ENCODE measurements at places on chromosomes 3 and 15. TPM values are rescaled to one million over a fixed set of nuclear protein-coding genes. Genes with fewer than 3 reads are reported as not detected.

GRCh38 chr3:136819731-136820679, 1.1 kb downstream of the SLC35G2 start:
- no peak for DNase-seq
- peaks cover 27% of the 10 kb centered on the region for H3K27me3 ChIP-seq
- H3K27ac ChIP-seq, result no peak overlapping the region
- peak overlapping the region; percentile 89 for H3K4me3 ChIP-seq
- no peaks in the 10 kb centered on the region for H3K36me3 ChIP-seq

DNA sequence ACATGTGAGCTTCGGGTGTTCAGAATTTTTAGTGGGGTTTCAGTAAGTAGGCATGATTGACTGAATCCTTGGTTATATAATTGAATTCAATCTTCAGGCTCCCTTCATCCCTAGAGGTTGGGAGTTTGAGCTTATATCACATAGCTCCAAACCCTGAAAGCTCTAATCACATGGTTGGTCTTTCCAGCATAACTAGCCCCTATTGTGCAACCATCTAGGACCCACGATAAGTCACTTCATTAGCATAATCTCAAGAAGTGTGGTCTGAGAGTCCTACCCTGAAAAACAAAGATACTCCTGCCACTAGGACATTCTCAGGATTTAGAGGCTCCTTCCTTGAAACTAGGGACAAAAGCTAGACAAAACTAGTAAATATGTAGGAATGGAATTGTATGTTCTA, 348.9 kb upstream of the CBLB start:
- no peak overlapping the region for H3K27ac ChIP-seq
- H3K27me3 ChIP-seq, result no peaks in the 10 kb centered on the region
- no peaks in the 10 kb centered on the region for H3K4me1 ChIP-seq
- no peaks in the 10 kb centered on the region for H3K36me3 ChIP-seq

DNA sequence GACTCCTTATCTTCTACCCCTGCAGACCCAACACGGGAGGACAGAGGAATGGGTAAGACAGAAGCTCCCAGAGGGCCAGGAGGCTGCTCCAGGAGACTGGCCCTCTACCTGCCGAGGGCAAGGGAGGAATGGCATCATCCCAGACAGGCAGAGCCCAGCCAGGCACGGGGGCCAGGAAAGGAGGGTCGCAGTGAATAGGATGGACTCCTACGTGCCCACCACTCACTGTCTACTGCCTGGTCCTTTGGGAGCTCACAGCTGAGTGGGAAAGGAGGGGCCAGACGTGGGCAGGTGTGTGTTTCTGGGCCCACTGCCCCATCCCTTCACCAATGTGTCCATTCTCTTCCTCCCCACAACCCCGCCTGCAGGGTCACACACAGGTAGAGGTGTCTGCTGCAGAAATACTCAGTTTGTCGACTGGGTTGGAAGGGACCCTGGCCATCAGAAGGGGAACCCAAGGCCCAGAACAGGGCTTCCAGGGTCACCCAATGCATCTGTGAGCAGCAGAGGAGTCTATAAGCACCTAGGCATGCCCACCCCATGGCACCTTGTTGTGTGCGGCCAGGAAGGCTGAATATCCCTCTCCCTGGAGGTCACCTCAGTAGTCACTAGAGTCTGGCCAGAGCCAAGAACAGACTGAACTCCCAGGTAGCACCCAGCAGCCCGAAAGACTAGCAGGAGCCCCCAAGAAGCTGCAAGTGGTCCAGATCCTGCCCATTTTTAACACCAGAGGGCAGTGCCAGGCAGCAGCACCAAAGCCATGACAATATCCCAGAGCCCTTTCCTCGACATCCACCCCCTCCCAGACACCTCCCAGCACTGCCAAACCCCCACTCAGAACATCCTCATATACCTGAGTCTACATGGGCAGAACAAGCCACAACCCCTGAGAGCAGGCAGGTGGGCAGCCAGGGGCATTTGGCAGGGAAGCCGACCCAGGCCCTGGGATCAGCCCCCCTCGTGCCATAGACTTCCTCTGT, 24.0 kb downstream of the TKT start:
- H3K36me3 ChIP-seq, result peaks cover 94% of the 10 kb centered on the region
- DNase-seq, result no peak
- H3K27ac ChIP-seq, result no peak overlapping the region
- no peaks in the 10 kb centered on the region for H3K4me1 ChIP-seq
- H3K4me3 ChIP-seq, result no peak overlapping the region

The AGBL1 gene
- total RNA-seq, result not detected

The SPATA12 gene
- total RNA-seq, result not detected

The TSC22D2 gene
- total RNA-seq, result 38.3 TPM
